ENCODE measurements at places on chromosomes 6 and 20.

DNA sequence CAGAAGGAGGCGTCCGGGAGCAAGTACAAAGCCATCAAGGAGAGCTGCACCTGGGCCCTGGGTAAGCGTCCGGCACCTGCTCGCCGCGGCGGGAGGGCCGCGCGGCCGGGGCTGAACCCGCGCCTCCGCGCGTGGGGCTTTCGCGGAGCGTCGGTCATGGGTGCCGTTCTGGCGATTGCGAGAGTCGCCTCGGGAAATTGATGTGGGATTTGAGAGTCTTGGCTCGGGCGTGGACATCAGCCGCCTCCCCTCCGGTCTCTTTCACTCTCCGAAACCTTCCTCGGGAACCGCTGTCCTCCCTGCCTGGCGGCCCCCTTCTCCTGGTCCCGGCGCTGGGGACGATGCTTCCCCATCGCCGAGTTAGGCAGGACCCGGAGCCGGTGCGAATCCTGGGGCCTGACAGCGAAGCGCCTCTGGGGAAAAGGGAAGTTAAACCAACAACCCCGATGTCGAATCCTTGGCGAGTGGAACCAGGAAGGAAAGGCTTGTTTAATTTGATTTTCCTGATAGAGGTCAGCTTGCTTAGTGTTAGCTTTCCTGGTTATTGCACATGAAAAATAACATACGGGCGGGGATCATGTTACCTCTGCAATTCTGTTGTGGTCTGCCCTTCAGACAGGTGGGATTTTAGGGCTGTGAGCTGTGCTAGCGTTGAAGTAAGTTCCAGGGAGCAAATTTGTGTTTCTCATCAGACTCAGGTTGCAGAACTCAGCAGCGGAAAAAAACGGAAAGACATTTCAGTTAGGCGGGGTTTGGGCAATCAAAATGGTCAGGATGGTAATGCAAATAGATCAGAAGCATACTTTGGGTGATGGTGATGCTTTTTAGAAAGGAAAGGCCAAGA is 594 bp downstream of the ARFGEF3 start:
- no peak for DNase-seq

DNA sequence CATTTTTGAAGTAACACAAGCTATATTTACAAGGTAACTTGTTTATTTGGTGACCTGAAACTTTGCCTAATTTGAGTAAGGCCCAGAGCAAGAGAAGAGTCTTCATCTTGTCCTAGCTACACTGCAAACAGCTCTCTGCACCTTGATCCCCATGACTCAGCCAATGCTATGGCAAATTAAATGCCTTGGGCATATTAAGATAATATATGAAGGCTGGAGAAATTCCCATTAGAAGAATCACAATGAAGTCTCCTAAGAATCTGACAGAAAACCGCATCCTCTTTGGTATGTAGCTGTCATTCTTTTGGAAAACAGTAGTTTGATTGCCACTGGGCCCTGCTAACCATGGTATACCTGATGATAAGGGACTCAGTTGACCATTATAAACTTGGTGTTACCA is 204.5 kb downstream of the UBE3D start:
- no peak for DNase-seq

DNA sequence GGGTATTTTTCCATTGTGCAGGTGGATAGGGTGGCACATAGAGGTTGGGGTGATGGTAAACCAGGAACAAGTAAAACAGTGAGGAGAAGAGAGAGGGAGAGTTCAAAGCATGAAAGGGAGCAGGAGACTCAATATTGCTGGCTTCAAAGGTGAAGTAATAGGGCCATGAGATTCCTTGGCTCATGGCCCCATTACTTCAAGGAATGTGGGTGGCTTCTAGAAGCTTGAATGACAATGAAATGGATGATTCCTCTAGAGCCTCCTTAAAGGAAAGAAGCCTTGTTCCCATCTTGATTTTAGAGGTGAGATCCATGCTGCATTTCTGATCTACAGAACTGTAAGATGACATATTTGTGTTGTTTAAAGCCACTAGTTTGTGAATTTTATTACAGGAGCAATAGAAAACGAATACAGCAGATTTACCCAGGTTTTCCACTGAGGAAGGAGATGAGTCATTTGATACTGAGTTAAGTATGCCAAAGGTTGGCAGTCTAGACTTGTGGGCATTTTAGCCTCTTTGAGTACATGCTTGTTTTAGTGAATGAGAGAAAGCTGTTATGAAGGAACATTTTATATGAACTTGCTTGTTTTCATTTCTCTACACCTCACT is 110.4 kb downstream of the PLCB4 start:
- DNase-seq = no peak

GRCh38 chr20:11387189-11387754 is 530.4 kb upstream of the BTBD3 start:
- DNase-seq = peak; percentile 72

DNA sequence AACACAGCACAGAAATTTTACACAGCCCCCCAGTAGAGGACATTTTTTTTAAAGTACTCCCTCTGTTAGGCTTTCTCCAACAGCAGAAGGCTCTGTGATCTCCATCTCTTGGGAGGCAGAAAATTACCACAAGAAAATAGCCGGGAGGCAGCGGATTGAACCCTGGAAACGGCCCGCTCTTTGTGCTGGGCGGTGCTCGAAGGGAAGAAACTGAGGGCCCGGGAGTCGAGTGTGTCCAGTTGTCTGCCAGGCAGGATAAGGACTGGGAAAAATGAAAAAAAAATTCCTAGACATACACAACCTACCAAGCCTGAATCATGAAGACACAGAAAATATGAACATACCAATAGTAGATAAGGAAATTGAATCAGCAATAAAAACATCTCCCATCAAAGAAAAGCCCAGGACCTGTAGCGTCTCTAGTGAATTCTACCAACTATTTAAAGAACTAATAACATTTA is 31.5 kb downstream of the POM121L2 start:
- no peak for DNase-seq

- DNase-seq = no peak
Observed at GRCh38 chr20:52936351-52937340, 35.5 kb upstream of the TSHZ2 start.

GRCh38 chr20:32490942-32491763 is 94.0 kb downstream of the NOL4L start:
- DNase-seq = no peak

- DNase-seq = no peak
Observed at GRCh38 chr20:35909796-35910195, 44.5 kb downstream of the SCAND1 start.

- no peak for DNase-seq
Observed at GRCh38 chr20:19867074-19867473, 109.0 kb downstream of the RIN2 start.

DNA sequence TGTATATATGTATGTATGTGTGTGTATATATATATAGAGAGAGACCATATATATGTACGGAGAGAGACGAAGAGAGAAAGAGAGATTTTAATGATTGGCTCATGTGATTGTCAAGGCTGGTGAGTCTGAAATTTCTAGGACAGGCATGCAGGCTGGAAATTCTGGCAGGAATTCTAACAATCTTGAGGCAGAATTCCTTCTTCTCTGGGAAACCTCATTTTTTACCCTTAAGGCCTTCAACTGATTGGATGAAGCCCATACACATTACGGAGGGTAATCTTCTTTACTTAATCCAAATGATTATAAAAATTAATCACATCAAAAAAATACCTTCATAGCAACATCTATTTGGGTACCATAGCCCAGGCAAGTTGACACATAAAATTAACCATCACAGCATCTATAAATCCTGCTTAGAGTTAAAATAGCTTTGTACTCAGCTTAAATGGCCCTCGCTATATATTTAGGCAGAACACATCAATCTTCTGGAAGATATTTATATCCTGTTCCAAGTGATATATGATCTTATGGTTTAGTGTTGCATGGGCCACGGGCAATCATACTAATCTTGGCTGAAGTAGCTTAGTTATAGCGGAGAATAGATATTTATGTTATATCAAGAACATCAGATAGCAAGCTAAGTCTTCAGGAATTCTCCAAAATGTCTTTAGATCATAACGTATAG is 36.6 kb downstream of the ABRACL start:
- no peak for DNase-seq

DNA sequence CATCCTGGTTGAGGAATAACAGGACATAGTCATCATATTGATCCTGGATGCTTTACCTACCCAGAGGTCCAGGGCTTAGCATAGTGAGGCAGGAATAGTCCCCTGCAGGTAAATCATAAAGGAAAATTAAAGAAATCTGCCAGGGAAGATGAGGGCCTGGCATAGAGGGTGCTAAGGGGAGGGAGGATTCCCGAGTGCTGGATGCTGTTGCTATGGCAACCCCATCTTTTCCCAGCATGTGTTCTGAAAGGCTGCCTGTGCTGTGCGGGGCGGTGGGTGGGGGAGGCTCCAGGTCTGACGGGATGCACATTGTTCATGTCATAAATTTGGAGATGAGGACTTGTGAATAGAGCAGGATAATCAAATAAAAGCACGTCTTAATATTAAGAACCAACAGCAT is 212.6 kb upstream of the PCSK2 start:
- DNase-seq = no peak

DNA sequence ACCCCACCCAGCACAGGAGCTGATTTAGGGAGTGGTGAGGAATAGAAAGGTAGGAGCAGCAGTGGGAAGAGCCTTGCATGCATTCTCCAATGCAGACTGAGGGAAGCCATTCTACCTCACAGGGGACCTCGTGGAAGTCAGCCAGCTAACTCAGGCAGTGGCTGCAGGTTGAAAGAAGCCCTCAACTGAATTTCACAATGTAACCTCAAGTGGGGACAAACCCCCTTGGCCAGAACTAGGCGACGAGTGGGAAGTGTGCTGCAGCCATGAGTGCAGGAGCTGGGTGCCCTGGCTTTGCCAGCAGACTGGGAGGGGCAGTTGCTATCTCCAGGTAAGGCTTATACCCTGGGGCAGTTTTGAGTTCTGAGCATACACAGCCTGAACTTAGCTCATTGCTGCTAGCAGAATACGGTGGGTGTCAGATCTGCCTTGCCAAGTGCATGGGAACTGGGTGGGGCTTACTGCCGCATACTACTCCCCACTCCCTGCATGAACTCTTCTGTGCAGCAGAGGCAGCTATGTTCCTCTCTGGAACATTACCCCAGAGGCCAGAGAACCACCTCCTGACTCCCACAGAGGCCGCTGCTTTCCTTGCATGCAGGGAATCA is 126.5 kb downstream of the CDK19 start:
- no peak for DNase-seq

- no peak for DNase-seq
Observed at GRCh38 chr6:27669624-27670301, 196.9 kb upstream of the ZNF184 start.

DNA sequence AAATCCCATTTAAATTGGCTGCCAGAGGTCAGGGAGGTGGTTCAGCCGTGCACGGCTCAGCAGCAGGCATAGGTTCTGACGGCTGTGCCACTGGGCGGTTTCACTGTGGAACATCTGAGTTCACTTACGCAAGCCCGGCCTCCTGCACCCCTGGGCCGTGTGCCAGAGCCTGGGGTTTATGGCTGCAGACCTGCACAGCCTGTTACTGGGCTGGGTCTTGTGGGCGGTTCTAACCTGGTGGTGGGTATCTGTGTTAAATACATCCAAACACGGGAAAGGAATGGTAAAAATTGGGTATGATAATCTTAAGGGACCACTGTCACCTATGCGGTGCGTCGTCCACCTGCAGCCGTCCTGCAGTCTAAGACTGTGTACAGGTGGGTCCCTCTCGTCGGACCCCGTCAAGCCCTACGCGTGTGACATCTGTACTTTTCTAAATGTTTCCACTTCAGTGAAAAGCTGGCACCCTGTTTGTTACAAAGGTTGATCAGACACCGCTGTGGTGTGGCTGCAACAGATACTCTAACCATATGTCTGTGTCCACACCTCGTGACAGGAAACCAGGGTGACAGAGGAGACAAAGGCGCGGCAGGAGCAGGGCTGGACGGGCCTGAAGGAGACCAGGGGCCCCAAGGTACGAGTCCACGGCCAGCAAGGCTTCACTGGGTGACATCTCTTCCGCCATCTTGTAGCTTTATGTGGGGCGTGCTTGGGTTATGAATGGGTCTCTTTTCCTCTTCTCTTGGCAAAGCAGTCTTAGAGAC is 21.5 kb downstream of the COL9A3 start:
- DNase-seq = no peak

GRCh38 chr6:71205336-71205956 is 83.2 kb upstream of the OGFRL1 start:
- DNase-seq = no peak

DNA sequence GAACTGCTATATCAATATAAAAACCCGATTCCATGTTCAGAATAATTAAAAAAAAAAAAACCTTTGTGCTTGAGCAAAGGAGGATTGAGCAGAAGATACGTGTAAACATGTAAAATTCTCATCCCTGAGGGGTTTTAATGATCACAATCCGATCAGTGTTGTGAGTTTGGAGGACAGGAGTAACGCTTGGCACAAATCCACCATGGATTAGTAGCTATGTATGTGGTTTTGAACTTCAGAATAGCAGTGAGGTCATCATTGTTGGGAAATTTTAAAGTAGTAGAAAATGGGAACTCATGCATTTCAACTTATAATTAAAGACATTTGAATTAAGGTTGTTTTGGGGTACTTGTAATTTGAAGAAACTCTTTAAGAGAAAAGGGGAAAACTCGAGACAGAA is 203.2 kb downstream of the RPS12 start:
- DNase-seq = no peak

DNA sequence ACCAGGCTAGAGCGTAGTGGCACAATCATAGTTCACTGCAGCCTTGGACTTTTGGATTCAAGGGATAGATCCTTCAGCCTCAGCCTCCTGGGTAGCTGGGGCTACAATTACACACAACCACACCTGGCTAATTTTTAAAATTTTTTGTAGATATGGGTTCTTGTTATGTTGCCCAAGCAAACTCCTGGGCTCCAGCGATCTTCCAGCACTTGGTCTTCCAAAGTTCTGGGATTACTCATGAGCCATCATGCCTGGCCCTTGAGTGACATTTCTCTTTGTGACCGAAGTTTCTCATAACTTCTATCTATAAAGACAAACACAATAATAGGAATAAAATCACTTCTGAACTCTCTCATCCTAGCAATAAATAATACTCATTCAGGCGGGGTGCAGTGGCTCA is 26.1 kb upstream of the GMPR start:
- DNase-seq = no peak

- DNase-seq = no peak
Observed at GRCh38 chr20:3413393-3413889, 6.0 kb upstream of the DNAAF9 start.

DNA sequence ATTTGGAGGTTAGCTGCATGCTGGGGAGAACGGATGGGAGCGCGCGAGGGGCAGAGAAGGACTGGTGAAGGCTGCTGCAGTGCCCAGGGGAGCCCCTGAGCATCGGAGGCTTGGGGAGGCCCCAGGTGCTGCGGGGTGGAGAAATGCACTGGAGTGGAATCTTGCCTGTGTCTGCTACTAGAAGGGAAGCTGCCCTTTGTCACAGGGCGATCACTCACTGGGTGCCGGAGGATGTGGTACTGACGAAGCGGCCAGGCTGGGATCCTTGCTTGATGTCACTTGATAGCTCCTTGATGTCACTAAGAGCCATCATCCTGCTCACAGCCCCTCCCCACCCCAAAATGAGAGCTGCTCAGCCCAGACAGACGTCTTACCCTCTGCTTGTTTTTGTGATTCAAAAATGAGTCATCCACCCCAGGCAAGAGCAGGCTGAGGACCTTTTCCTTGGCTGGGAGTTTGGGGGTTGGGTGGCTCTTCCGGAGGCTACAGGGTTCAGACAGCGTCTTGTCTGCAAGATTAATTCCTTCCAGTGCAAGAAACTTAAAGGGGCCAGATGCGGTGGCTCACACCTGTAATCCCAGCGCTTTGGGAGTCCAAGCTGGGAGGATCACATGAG is 62.6 kb upstream of the PMEPA1 start:
- no peak for DNase-seq

Measured in AG04449 (cell line).